ENCODE measurements at places on chromosomes 13 and 19. TPM values are rescaled to one million over a fixed set of nuclear protein-coding genes. Genes with fewer than 3 reads are reported as not detected.

DNA sequence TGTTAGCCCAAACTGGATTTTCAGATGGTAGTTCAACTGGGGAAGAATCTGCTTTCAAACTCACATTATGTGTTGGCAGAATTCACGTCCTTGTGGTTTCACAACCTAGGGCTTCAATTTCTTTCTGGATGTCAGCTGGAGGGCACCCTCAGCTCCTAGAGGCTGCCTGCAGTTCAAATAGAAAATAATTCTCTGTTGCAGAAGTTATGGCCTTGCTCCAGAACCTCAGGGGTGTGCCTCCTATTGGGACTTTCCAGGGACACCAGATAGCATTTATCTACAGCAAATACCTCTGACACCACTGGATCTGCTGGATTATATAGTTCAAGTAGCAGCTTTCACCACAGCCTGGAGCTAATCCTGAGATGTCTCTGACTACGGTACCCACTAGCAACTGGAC is 11.8 kb upstream of the RB1 start:
- DNase-seq, result no peak

- DNase-seq, result peak; percentile 69
These were observed 26.2 kb downstream of the CELF5 start for GRCh38 chr19:3250675-3251074.

DNA sequence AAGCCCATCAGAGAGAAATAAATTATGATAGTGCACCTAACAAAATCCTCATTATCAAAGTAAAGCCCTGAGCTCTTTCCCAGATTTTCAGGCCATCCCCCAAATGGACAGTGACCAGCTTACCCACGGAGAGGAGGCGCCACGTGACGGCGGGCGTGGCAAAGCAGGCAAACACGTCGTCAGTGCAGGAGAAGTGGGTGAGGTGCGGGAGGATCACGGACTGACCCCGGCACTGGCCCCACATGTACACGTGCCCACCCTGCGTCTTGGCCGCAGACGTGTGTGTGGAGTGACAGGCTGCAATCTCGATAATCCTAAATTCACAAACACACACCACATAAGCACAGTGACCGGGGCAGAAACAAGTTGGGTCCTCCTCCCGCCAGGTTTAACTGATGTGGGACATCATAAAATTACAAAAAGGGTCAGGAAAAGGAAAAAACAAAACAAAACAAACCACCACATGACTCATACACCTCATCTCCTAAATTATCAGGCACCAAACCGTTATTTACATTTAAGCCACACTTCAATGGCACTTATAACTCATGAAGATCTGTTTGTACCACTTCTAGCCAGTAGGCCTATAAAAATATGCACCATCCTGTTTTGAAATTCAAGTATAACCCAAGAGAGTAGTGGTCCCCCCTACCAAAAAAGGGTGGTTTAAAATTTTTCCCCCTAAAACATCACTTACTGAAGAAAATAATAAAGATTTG is 30.1 kb downstream of the RCBTB2 start:
- DNase-seq, result no peak

DNA sequence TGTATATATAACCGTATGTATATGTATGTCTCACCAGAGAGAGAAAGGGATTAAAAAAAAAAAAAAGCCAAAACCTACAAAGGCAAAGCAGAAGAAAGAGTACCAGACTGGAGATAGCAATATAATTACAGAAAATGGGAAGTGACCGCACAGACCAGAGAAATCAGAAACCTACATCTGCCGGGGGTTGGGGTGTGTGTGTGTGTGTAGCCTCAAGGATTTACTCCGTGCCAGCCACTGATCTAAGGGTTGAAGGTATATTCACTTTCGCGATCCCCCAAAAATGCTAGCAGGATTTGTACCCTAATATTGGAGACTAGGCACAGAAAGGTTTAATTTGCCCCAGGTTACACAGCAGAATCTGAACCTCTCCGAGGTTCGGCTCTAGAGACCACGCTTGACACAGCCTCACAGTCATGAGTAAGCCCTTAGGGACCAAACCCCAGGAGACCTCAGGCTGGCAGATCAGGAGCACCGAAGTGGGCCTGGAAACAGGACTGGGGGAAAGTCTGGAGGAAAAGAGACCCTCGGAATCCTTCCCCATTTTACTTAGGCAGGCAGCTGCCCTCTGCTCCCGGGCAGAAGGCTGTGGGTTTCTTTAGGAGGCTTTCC is 14.8 kb downstream of the ARL11 start:
- no peak for DNase-seq

BCAM gene
- not detected for total RNA-seq

FXYD7 gene
- total RNA-seq, result 0.46 TPM

ZNF568 gene
- 6.5 TPM for total RNA-seq
